WTC11 (cell line): ENCODE measurements at places on chromosomes 6 and 20.

DNA sequence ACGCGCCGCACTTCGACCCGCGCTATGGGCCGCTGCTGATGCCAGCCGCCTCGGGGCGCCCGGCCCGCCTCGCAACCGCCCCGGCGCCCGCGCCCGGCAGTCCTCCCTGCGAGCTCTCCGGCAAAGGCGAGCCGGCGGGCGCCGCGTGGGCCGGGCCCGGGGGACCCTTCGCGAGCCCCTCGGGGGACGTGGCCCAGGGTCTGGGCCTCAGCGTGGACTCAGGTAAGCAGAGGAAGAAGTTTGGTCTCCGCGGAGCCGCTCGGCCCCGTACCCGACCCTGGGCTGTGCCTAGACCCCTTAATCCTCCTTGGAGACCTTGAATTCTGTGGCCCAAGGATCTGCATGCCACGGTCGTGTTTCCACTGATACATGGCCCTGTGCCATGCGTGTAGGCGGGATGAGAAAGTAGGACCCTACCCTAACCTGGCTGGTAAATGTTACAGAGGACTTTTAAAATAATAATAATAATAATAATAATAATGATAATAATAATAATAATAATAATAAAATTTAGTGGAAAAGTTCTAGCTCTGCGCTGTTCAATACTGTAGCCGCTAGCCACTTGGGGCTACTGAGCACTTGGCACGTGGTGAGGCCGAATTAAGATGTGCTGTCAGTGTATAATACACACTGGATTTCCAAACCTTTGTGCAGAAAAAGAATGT is 5.6 kb downstream of the VGLL2 start:
- peaks cover 43% of the 10 kb centered on the region for H3K4me1 ChIP-seq
- H3K4me3 ChIP-seq = peak overlapping the region; percentile 56
- no peak for DNase-seq
- H3K36me3 ChIP-seq = no peaks in the 10 kb centered on the region
- no peak overlapping the region for H3K27ac ChIP-seq

DNA sequence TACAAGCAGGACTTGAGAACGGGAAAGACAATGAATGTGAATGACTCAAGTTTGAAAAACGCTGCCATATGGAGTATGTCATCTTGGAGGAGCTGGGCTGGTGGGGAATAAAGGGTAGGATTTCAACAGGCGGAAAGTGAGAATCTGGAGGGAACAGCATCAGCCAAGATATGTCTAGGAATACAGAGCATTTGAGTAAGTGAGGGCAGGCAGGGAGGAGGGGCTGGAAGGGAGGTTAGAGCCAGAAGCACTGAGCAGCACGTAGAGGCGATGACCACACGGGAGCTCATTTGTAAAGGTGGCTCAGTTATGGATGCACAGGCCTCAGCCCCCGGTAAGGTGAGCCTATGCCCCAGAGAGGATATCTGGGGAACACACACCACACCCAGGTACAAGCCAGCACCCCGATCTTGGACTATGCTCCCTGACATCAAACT is 115.1 kb downstream of the ZMYND8 start:
- no peak overlapping the region for H3K4me3 ChIP-seq
- H3K27ac ChIP-seq = peak overlapping the region; percentile 84; the same call in 1 of the 2 replicates

GRCh38 chr20:62451156-62451767 is 23.9 kb upstream of the RBBP8NL start:
- DNase-seq = no peak
- no peak overlapping the region for H3K27ac ChIP-seq
- no peak overlapping the region for H3K4me3 ChIP-seq
- no peaks in the 10 kb centered on the region for H3K36me3 ChIP-seq
- H3K27me3 ChIP-seq = no peaks in the 10 kb centered on the region

DNA sequence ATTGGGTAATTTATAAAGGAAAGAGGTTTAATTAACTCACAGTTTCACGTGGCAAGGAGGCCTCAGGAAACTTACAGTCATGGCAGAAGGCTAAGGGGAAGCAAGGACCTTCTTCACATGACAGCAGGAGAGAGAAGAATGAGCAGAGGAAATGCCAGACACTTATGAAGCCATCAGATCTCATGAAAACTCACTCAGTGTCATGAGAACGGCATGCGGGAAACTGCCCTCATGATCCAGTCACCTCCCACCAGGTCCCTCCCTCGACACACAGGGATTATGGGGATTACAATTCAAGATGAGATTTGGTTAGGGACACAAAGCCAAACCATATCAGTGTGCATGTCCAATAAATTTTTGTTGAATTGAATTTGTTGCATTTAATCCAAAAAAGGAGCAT is 52.0 kb downstream of the ECT2L start:
- no peak for DNase-seq

DNA sequence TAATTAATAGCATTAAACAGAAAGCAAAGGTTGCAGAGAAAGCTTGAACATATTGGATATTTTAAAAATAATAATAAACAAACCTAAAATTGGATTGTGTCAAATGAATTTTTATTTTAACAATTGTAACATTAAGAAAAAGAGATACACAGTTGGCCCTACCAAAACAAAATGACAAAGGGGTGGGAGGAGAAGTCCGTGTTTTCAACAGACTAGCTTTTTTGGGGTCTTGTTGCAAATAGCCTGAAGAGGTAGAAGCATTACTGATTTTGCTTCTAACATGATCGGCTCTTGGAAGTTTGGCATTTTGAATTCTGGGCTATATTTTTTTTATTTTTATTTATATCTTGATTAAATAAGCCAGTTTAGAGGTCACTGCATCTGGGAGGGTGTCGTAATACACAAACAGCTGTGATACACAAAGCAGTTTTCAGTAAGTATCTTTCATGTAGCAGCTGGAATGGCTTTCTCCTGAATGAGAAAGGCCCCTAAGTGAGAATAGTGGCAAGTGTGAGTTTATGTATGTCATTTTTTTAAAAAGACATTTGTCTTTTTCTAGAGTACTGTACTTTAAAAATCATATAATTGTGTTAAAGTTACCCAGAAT is 85.5 kb upstream of the ZNF217 start:
- H3K27ac ChIP-seq = no peak overlapping the region; the same call in 1 of the 2 replicates
- H3K27me3 ChIP-seq = no peaks in the 10 kb centered on the region
- no peaks in the 10 kb centered on the region for H3K36me3 ChIP-seq

DNA sequence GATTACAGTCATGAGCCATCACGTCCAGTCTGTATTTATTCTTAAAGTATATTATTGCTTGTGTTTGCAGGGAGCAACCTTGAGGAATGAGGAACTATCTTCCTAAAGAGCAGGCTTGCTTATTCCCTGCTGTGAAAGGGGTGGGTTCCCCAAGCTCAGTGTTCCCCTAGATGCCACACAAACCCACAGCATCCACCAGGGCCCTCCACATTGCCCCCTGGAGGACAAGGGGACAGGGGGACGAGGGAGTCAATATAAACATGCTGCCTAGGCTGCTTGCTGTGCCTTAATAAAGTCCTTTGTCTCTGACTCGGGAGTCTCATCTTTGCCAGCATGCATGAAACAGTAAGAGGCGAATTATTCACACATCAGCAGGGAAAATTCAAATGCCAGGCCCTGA is 8.0 kb upstream of the IDH3B start:
- H3K27me3 ChIP-seq = peaks cover 32% of the 10 kb centered on the region
- peak; percentile 66 for DNase-seq
- H3K36me3 ChIP-seq = no peaks in the 10 kb centered on the region
- no peak overlapping the region for H3K4me3 ChIP-seq
- 0 out of 2 replicates have a peak, but pooled peaks cover 3% of the 10 kb centered on the region for H3K4me1 ChIP-seq
- H3K27ac ChIP-seq = no peak overlapping the region

DNA sequence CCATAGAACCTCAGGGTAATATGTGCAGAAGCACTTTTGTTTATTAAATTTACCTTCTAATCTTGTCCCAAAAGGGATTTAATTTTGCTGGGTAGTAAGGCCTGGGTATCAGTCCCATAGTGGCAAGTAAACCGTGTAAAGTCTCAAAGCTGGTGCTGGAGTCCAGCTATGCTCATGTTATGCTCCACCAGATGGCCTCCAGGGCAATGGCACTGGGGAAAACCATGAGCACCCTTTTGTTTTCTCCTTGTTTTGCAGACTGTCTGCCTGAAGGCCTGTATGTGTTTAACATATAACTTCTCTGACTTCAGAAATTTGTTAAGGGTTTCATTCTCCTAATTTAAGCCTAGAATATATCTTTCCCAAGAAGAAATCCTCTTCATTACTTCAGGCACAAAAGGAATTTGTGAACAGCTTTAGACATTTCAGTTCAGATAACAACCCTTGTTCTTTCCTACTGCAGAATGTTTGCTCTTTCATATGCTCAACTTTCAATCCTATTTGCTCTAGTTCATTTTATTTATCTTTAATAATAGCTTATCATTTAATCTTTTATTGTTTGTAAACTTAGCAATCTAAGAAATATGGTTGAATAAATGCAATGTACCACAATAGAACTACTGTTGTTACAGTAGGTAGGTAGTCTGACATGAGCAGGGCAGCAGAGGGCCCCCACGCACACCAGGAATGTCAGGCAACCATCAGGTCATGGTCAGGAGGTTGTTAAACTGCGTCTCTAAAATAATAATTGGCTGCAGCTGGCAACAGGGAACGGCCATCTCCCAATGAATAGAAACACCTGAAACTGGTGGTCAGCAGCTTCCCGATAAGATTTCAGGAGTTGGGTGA is 162.8 kb downstream of the TENT5A start:
- H3K36me3 ChIP-seq = no peaks in the 10 kb centered on the region
- no peak overlapping the region for H3K4me3 ChIP-seq
- H3K27me3 ChIP-seq = no peaks in the 10 kb centered on the region
- H3K27ac ChIP-seq = no peak overlapping the region

DNA sequence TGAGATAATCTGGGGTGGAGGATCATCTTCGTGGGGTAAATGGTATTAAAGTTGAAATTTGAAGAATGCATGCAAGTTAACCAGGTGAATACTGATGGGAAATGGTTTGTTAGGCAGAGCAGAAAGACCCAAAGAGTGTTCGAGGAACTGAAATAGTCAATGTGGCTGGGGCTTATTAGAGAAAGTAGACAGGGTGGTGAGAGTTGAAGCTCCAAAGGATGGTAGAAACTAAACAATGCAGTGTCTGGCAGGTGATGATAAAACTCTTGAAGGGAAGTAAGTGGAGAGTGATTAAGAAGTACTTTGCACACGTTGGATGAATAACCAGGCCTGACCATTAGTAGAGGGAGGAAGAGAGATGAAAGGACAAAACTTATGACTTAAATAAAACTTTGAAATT is 39.8 kb upstream of the CENPW start:
- no peak overlapping the region for H3K4me3 ChIP-seq
- peak overlapping the region; percentile 11; the same call in 1 of the 2 replicates for H3K27ac ChIP-seq
- no peak for DNase-seq
- H3K36me3 ChIP-seq = no peaks in the 10 kb centered on the region
- H3K27me3 ChIP-seq = no peaks in the 10 kb centered on the region
- peaks cover 4% of the 10 kb centered on the region for H3K4me1 ChIP-seq

DNA sequence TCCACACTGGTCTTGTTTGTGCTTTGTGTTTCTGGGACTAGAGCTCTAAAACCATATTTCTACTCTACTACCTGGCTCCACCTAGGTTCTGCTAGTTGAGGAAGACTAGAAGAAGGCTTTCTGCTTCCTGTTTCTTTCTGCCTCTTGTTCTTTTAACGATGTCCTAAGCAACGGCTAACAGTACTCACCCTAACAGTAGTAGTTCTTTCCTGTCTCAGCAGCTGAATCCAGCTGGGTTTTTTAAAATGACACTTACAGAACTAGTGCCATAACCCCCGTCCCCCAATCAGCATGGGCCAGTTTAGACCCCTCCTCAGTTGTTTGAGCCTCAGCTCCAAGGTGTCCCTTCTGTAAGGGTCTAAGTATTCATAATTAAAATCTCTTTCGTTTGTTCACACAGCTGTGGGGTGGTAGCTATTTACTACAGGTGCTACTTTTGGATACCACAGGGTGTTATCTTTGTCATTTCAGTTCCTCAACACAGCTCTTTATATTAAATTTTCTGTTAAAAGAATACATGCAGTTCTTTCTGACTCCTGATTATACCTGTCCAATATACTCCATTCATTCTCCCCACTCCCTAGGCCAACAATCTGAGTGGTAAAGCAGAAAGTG is 790.2 kb downstream of the DHX35 start:
- no peaks in the 10 kb centered on the region; the same call in 1 of the 2 replicates for H3K27me3 ChIP-seq
- no peak for DNase-seq
- H3K27ac ChIP-seq = no peak overlapping the region
- H3K4me1 ChIP-seq = no peaks in the 10 kb centered on the region
- peaks cover 6% of the 10 kb centered on the region for H3K36me3 ChIP-seq

- H3K27ac ChIP-seq = no peak overlapping the region
- H3K36me3 ChIP-seq = no peaks in the 10 kb centered on the region
- no peaks in the 10 kb centered on the region for H3K27me3 ChIP-seq
- H3K4me3 ChIP-seq = peak overlapping the region; percentile 40
Observed at GRCh38 chr6:112163295-112164257, 76.2 kb downstream of the FAM229B start.

DNA sequence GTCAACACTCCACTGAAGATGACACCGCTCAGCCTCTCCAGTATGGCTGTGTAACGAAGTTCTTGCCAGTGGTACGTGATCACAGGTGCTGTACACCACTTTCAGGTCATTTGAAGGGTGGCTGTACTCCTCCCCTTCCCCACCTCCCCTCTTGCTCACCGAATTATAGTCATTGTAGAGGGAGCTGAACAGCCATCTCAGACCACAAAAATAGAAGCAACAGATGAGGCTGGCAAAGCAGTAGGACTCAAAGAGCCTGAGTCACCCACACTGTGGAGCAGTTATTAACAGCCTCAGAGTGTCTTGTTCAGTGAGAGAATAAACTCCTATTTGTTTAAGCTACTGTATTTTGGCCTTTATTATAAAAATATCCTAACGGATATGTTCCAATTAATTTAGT is 192.5 kb upstream of the MCHR2 start:
- no peaks in the 10 kb centered on the region for H3K36me3 ChIP-seq
- peaks cover 12% of the 10 kb centered on the region for H3K4me1 ChIP-seq
- H3K4me3 ChIP-seq = no peak overlapping the region
- no peak for DNase-seq

- no peak overlapping the region for H3K27ac ChIP-seq
- no peaks in the 10 kb centered on the region for H3K27me3 ChIP-seq
- DNase-seq = no peak
- H3K4me3 ChIP-seq = no peak overlapping the region
- no peaks in the 10 kb centered on the region for H3K36me3 ChIP-seq
- peaks cover 14% of the 10 kb centered on the region for H3K4me1 ChIP-seq
Observed at GRCh38 chr6:81562169-81562568, 190.3 kb downstream of the TENT5A start.

GRCh38 chr6:13550656-13551055 is 23.7 kb upstream of the SIRT5 start:
- no peak overlapping the region for H3K27ac ChIP-seq
- H3K4me3 ChIP-seq = no peak overlapping the region
- H3K4me1 ChIP-seq = peaks cover 29% of the 10 kb centered on the region
- H3K36me3 ChIP-seq = no peaks in the 10 kb centered on the region
- no peak for DNase-seq
- H3K27me3 ChIP-seq = no peaks in the 10 kb centered on the region

- no peak for DNase-seq
- H3K4me1 ChIP-seq = peaks cover 3% of the 10 kb centered on the region; the same call in 1 of the 2 replicates
- no peak overlapping the region for H3K27ac ChIP-seq
Observed at GRCh38 chr6:24207413-24207812, 81.4 kb downstream of the NRSN1 start.
